Posterior cingulate gyrus (tissue), 11 donors: ENCODE measurements at places on chromosomes 2 and 18.

GRCh38 chr2:119122663-119123062 is 35.9 kb downstream of the C1QL2 start:
- no peak for DNase-seq

DNA sequence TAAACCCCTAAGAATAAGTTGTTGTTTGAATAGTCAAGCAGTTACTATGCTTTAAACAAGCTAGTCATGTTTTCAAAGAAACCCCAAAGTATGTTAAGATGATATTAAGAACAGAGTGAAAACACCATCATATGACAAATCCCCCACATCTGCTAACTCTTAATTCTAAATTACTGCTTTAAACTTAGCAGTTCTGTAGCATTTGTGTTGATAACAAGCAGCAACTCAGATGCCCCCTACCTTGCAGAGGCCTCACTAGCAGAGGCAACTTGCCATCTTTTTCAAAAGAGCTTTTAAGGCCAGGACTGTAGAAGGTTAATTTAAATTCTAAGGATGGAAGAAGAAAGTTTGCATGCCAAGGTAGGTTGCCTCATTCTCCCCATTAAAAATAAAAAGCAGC is 376.2 kb downstream of the SETBP1 start:
- no peak for DNase-seq

- DNase-seq = no peak
Observed at GRCh38 chr2:61135510-61135909, 26.5 kb upstream of the C2orf74 start.

GRCh38 chr18:50956116-50956515 is 11.7 kb upstream of the ELAC1 start:
- DNase-seq = no peak

GRCh38 chr2:27807476-27807875 is 36.0 kb downstream of the MRPL33 start:
- DNase-seq = no peak

DNA sequence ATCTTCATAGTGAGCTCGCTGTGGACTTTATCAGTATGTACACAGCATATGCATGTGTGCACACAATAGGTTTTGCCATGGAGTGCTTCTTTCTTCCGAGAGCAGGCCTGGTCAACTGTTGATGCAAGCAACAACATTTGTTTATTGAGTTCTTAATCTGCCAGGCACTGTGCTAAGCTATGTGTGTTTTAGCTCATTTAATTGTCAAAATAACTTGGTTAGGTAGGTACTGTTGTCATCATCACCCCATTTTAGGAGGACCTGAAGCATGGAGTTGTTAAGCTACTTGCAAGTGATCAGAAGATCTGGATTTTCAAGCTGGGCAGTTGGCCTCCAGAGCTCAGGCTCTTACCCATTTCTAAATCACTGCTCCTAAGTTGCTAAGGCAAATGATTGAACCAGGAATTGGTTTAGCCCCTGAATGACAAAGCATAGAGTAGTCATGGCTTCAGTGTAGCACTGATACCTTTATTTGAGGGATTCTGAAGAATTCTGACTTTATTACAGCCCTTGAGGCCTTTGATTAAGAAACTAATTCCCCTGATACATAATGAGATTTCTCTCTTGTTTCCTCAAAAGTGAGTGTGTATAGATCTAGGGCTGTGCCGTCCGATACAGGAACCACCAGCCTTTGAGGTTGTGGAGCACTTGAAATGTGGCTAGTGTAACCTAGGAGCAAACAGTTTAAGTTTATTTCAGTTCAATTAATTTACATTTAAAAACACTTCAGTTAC is 132.9 kb downstream of the FMNL2 start:
- no peak for DNase-seq

DNA sequence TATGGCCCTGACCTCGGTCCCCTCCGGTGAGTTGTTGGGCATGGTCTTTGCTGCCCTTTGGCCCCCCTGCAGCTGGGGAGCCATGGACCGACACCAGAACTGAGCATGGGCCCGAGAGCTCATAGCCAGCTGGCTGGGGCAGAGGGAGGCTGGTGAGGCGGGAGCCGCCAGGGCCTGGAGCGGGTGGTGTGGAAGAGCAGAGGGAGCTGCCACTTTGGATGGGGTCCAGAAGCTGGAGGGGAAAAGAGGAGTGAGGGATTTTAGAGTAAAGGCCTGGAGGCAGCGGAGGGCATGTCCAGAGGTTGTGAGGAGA is 16.5 kb upstream of the CNNM3 start:
- DNase-seq = no peak

GRCh38 chr2:10513201-10513600 is 65.1 kb upstream of the ODC1 start:
- no peak for DNase-seq
